SW480 (cell line): ENCODE measurements at places on chromosomes 11 and 22.

DNA sequence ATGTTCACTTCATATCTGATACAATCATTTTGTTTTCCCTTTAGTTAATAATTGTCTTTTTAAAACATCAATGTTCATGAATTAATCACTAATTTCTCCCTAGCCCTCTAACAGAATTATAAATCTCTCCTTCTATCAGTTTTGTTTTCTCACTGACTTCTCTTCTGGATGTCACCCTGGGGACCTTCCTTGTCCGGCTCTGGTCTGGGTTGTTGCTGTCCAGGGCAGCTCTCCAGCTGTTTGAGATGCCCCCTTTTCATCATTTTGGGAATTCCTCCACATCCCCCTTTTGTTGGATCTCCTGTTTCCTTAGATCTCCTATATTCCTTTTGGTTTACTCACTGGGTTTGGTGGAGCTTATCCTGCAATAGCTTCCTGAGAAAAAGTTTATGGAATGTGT lies 35.6 kb upstream of the PSMA1 start:
- DNase-seq, result no peak

DNA sequence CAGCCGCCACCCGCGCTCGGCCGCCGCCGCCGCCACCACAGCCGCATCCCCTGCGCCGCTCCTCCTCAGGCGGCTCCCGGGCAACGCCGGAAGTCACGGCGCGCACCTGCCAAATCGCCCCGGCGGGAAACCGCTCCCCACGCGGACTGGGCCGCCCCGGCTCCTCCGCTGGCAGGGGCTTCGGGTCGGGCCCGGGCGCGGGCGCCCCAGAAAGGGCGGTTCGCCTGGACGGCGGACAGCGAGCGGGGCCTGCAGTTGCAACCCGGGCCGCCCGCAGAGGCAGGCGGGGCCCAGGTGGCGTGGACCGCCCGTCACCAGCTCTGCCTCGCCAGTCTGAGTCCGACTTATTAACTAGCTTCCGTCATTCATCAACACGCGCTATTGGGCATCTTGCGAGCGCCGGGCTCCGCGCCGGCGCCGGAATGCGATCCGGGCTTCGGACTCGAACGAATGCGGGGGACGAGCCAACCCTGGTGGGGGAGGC lies at the start of gene HIRA:
Gene HIRA, minus strand, starts transcription at position 85 of the 484 bp plus-strand sequence. CDS start 257 bp downstream, outside the sequence.
- peak; percentile 71 for DNase-seq

- no peak for DNase-seq
Observed at GRCh38 chr11:66172146-66172545, 96.3 kb upstream of the RAB1B start.

DNA sequence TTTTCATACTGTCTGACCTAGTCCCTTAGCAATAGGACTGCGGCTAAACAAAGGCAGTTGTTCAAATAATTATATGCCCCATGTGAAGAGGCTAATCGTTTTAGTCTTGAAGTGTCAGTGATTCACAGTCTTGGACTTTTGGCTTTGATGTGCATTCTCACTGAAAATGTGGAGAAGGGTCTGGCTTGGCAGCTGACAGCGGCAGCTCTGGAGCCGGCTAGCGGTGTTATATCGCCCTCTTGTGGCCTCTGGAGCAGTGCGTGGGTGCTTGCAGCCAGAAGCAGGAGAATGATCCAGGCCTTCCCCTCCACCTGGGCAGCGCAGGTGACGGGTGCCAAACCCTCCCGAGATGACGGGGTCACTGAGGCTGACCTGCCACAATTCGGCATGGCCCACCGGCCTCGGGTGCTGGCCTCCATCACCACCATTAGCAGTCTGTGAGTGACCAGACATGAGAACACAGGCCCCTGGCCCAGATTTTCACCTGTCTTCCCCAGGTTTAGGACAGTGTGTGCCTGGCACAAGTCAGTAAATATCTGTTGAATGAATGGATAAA lies 90.3 kb upstream of the PITPNB start:
- DNase-seq, result peak; percentile 61

- no peak for DNase-seq
Observed at GRCh38 chr11:114031967-114032320, 27.6 kb upstream of the ZBTB16 start.

DNA sequence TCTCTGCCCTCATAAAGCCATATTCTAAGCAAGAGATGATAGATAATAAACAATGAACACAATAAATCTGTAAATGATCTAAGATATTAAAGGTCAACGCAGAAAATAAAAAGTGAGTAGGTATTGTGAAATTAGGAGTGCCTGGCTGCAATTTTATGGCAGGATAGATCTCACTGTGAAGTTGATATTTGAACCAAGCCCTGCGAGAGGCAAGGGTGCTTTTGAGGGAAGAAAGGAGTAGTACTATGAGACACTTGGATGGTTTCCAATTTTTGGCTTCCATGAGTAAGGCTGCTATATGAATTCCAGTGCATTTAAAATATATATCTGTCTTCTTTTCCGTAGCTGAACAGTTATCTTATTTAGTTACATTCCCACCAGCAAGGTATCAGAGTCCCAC lies 720.0 kb upstream of the CNTN5 start:
- DNase-seq, result no peak

DNA sequence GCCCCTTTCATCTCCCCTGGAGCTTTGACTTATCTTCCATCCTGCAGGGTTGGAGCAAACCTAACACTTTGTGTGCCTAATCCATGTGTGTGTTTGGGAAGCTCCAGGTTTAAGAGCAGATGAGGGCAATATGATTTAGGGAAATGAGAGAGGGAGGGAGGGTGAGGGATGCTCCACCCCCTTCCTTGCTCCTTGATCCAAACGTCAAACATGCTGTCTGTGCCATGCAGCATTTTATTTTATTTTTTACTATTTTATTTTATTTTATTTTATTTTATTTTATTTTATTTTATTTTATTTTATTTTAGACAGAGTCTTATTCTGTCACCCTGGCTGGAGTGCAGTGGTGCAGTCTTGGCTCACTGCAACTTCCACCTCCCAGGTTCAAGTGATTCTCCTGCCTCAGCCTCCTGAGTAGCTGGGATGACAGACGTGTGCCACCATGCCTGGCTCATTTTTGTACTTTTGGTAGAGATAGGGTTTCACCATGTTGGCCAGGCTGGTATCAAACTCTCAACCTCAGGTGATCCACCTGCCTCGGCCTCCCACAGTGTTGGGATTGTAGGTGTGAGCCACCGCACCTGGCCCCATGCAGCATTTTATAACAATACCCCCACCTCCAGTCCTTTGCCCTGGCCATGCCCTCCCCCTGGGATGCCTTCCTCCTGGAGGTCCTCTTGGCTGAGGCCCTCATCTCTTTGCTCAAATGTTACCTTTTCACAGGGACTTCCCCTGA lies 52.6 kb upstream of the CRYBB3 start:
- no peak for DNase-seq

GRCh38 chr11:69089258-69089657 lies 40.5 kb downstream of the TPCN2 start:
- DNase-seq, result peak; percentile 46

DNA sequence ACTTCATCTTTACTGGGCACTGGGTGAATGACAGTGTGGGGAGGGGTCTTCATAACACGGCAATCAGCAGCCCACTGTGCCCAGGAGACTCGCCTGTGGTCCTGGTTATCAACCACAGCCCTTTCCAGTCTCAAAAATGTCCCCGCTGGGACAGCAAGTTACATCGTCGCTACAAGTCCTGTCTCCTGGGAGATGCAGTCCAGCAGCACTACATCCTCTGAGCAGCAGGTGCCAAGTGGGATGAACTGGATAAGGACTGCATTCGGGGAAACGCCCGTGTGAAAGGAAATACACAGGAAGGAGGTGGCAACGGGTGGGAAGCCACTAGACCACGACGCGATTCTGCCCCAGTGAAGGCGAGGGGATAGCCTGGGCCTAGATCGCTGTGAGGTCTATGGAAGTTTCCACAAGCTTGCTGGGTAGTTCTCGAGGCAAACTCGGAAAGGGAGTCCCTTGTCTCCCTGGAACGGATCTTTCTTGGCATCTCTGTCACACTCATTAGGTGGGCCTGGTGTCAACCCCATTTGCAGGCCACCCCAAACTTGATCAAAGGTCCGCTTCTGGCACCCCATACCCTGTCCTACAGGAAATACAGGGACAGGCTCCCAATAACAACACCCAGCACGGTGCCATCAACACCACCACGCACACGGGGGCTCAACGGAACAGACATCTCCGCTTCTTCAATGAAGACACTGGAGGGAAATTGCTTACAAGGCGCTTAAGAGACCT lies 4.4 kb downstream of the ASCL2 start:
- peak; percentile 34 for DNase-seq

DNA sequence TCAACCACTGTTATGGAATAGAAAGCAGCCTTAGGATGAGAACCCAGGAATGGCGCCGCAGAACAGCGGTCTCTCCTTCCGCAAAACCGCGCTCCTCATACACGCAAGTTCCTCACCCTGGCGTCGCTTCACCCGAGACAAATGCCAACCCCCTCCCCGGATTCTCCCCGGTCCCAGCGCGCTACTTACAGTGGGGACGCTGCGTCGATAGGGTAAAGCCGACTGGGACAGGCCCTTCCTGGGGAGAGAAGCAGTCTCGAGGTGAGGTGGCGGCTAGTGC lies 287 bp downstream of the RPS13 start:
- DNase-seq, result no peak

DNA sequence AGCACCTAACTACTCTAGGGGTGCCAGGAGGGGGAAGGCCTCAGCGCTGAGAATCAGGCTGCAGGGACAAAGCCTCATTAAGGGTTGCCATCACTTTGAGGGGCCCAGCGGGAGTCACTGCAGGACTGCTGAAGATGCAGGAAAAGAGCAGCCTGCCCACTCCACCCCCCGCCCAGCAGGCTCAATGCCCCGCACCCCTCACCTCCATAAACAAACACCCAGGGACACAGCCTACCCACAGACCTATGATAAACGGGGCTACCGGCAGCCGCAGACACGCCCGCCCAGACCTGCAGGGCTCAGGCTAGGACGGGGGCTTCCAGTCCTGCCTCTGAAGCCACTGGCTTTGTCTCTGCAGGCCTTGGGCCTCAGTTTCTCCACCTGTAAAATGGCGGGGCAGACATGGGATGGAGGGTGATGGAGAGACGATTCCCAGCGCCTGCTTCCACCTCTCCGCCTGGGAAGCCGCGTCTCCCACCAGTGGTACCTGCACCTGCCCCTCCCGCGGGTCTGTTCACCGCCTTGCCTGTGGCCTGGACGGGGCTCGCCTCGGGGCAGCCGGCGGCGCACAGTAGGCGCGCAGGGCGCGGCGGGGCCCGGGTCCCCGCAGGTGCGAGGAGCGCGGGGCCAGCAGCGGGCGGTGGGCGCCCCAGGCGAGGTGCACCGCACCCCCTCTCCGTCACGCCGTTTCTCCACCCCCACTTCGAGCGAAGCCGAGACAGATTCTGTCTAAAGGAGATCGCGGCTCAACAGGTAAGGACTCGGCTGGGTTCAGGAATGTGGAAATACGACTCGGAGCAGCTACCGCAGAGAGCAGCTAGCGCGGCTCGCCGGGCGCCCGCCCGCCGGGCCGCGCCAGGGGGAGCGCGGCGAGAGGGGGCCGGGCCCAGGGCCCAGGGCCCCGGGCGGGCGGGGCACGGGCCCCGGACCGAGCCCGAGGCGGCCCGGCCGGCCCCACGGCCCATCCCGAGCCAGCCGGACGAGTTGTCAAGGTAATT lies 1.5 kb downstream of the WNT7B start:
- DNase-seq, result peak; percentile 48

DNA sequence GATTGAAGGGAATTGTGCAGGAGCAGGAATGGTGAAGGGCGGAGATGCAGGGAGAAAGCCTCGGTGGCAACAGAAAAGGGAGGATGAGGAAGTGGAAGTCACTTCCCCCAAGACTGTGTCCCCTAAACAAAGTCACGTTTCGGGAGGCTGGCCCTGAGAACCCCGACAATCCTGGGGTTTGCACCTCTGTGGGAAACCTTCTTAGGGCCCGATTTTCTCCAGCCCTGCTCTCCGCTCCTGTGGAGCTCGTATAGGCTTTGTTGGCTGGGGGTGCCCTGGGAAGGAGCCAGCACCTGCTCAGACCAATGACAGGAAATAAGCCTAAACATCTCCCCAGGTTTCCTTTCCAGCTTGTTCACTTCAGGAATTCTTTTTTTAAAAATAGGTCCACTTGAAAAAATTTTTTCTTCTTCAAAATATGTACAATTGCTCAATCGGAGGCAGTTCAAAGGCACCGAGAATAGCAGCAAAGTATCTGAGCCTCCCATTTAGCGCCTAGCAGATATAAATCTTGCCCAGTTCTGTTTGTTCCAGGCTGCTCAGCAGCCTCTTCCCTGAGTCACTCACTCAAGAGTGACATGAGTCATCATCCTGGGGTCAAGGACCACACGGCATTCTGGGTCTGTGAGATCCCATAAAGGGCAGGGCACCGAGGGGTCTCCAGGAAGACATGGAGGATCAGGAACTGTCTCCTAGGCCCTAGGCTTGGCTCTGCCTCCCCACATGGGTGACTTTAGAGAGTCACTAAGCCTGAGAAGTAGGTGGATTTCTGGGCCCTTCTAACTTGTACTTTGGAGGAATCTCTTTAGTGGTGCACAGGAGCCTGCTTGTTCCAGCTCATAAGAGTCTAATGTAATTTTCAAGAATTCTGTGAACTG lies 34.0 kb downstream of the IRAG1 start:
- DNase-seq, result peak; percentile 91
